Esophagus mucosa (tissue), 1 donor: ENCODE measurements at places on chromosomes 5 and 9. TPM values are rescaled to one million over a fixed set of nuclear protein-coding genes. Genes with fewer than 3 reads are reported as not detected.

DNA sequence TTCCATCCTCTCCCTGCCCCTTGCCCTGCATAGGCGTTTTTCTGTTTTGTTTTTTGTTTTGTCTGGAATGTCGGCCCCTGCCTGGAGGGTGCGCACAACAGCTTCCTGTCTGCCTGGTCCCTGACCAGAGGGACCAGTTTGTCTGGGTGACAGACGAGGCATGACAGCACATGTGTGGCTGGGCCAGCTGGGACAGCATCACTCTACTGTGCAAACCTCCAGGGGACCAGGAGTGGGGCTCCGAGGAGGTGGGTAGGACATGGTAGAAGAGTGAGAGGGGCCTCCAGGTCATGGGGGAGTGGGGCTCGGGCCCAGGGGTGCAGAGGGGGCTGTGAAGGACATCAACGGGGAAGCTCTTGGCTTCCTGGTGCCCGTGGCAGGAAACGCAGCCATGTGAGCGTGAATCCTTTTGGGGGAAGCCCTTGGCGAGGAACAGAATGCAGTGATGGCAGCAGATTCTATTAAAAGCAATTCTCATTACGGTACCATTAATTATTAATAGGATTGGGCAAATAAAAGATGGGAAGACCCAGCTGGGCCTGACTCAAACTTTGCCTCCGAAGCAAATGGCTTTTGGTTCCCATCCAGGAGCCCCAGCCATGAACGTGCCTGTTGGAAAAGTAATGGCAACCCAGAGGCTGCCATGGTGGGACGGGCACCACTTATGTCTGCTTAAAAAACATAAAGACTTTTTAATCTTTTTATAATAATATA lies 184.4 kb upstream of the IER5L start:
- peak; percentile 94 for ATAC-seq

DNA sequence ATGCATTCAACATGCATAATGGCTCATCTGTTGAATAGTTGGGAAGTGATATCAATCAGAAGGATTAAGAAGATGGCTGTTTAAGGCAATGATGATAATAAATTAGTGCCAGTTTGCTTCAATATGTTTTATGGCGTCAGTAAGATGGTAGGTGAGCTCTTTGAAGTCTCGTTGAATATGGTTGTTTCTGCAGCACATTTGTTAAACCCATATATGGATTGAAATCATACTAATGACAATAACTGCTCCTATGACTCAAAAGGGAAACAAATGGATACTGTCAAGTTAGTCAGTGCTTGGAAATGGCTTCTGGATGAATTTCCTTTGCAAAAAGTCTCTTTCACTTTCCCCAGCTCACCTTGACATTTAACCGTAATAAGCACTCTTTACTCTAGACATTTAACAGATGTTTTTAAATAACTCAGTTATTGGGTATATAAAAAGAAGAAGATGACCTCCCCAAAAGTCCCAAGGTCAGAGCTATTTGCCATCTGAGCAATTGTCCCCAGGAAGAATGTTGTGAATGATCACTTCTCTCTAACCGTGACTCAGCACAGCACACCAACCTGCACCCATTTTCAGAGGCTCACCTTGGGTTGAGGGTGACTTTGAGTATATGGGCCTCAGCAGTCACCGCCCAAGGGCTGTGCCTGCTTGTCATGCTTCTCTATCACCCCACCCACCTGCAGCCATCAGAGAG lies 133.4 kb downstream of the GRIA1 start:
- peak; percentile 64 for ATAC-seq

DNA sequence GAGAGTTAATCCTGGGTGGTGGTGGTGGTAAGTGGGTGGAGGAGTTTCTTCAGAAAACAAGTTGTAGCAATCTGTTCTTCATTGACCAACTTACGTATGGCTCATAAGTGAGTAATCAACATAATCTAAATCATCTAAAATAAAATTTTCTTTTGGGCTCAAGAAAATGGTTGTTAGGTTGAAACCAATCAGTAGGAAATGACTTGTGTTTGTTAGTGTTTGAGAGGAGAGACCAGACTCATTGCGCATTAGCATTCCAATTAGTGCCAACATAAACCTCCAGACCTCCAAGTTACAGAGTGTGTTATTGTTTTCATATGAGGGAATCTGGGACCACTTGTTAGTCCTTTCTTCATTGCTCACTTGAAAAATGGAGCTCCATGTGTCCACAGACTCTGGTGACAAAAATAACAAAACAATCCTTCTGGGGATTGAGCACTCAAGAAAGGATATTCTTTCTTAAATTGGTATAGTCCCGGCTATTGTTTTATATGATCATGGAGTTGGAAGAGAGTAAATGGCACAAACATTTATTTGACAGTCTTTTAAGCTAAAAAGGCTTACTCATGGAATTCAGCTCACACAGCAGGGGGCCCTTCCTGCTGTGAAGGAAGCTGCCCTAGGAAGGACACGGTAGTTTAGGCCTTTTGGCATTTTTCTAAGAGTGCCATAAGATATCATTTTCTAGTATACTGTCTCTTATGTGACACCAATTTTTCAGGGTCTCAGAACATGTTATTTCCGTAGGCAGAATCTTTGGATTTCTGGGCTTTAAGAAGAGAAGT lies 441.1 kb downstream of the EBF1 start:
- ATAC-seq, result no peak

GRCh38 chr5:163496286-163496685 lies 9.1 kb upstream of the MAT2B start:
- ATAC-seq, result no peak

- peak; percentile 61 for ATAC-seq
Measured at GRCh38 chr9:134475011-134475790, 148.9 kb downstream of the RXRA start.

- ATAC-seq, result no peak
Measured at GRCh38 chr9:79824265-79824664, 252.5 kb downstream of the TLE4 start.

- no peak for ATAC-seq
Measured at GRCh38 chr9:93910598-93910997, 44.6 kb downstream of the BARX1 start.

GRCh38 chr5:880816-881550 lies 11.6 kb downstream of the BRD9 start:
- no peak for ATAC-seq

- ATAC-seq, result no peak
Measured at GRCh38 chr9:107307331-107307730, 24.3 kb downstream of the RAD23B start.

- no peak for ATAC-seq
Measured at GRCh38 chr9:137108608-137109249, 5.8 kb downstream of the DPP7 start.

- peak; percentile 49 for ATAC-seq
Measured at GRCh38 chr9:79684711-79685575, 113.2 kb downstream of the TLE4 start.

- ATAC-seq, result peak; percentile 72
Measured at GRCh38 chr9:111957856-111958631, 61.4 kb downstream of the UGCG start.

GRCh38 chr9:37978983-37979382 lies 75.1 kb upstream of the SLC25A51 start:
- ATAC-seq, result no peak

- ATAC-seq, result peak; percentile 81
Measured at GRCh38 chr9:73780916-73781315, 629.3 kb downstream of the ANXA1 start.

GRCh38 chr5:115685490-115685889 lies 59.7 kb upstream of the TMED7 start:
- ATAC-seq, result no peak

DNA sequence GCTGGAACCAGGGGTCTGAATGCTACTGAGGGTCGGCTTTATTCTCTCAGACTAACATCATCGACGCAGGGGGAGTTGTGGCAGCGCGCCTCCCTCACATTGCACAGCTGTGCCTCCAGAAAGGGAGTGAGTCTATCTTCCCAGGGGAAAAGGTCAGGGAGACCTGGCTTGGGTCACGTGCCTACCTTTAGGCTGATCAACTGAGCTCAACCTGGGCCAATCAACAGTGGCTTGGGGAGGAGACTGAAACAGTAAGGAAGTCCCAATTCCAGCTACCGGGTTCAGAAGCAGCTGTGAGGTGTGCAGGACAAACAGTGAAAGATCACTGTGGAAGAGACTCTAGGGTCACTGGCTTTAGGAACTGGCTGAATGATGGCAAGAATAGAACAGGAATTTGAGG lies 14.3 kb downstream of the SNX30 start:
- no peak for ATAC-seq

GRCh38 chr5:130501151-130501865 lies 597.0 kb downstream of the CHSY3 start:
- no peak for ATAC-seq

DNA sequence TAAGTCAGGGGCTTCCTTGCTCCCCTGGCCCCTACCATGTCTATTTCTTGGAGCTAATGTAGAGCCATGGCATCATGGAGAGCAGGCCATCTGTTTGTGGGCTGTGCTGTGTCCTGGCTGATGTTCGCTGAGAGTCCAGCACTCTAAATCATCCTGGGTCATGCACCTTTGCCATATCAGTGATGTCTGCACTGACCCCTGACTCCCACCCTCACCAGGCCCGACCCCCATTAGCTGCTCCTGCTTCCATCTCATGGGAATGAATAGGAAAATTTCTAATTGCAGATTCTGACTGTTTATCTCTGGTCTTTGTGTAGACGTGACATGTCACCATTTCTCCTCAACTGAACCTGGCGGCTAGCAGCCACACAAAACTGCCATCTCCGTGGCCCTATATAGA lies 236.9 kb downstream of the NSG2 start:
- no peak for ATAC-seq

- ATAC-seq, result no peak
Measured at GRCh38 chr5:3343211-3343610, 252.4 kb upstream of the IRX1 start.

CAVIN4 gene
- 0.08 TPM for total RNA-seq

PSAT1 gene
- total RNA-seq, result 66.5 TPM

SH2D3C gene
- total RNA-seq, result 1.9 TPM

IFNA21 gene
- total RNA-seq, result not detected

PCDHA13 gene
- not detected for total RNA-seq

CDH9 gene
- total RNA-seq, result not detected

C5orf47 gene
- total RNA-seq, result not detected

HTR1A gene
- total RNA-seq, result not detected

RNF130 gene
- 13.7 TPM for total RNA-seq
